Left colon (tissue), 2 donors: ENCODE measurements at places on chromosomes 2 and 18. TPM values are rescaled to one million over a fixed set of nuclear protein-coding genes. Genes with fewer than 3 reads are reported as not detected.

- DNase-seq = no peak
These were observed 346.1 kb upstream of the PLGLB2 start for GRCh38 chr2:87401726-87402345.

GRCh38 chr18:31261792-31262582 lies 56.0 kb upstream of the DSG1 start:
- no peak for DNase-seq

- DNase-seq = no peak
These were observed 7.3 kb downstream of the MAP4K3 start for GRCh38 chr2:39429746-39430145.

- DNase-seq = no peak
These were observed 36.9 kb upstream of the MEX3C start for GRCh38 chr18:51234117-51235008.

GRCh38 chr2:68696554-68696953 lies 38.1 kb upstream of the ARHGAP25 start:
- DNase-seq = no peak

- DNase-seq = no peak
These were observed 164.8 kb downstream of the ATAD2B start for GRCh38 chr2:23762141-23762540.

The YWHAQ gene
- total RNA-seq = 227 TPM

The AQP12A gene
- total RNA-seq = 0.92 TPM

The CD8A gene
- total RNA-seq = 3.2 TPM

The MBOAT2 gene
- total RNA-seq = 73.8 TPM

The SNTG2 gene
- total RNA-seq = 2.0 TPM

The TRIM43 gene
- total RNA-seq = not detected

The HRH4 gene
- total RNA-seq = 0.11 TPM

The SH3RF3 gene
- 2.7 TPM for total RNA-seq

The FARSB gene
- 19.2 TPM for total RNA-seq
